ENCODE measurements at places on chromosomes 1 and 21.

DNA sequence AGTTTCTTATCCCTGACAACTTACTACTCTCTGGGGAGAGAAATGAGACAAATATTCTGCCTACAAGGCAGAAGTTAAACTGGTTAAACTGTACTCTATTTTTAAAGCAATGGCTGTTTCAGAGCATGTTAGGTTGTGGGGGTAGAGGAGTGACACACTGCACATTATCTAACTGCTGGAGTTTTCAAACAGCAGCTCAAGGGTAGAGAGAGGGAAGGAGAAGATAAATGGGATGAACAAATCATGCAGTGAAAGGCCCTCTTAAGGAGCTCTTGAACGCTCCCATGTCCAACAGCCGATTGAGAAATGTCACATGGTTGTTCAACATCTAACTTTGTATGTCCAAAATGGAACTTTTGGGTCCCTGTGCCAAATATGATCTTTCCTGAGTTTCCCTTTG is 14.0 kb upstream of the IFI44L start:
- DNase-seq = no peak

DNA sequence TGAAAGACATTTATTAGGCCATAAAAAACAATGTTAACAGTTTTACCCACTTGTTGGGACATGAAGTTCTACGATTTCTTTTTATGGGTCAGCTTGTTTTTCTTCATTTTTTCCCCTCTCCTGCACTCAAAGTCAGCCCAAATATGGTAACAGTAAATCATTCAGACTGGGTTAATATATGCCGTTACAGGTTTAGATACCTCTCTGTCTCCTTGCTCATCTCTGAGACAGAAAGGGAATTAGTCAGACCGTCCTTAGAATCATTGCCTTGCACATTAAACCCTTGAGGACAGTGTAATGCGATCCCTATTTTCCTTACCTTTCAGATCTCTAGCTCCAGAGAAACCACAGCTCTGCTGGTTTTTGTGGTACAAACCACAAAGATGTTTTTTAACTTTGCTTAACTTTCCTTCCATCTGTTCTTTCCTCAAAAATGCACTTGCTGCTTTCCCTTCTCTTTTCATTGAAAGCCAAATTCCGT is 613.3 kb downstream of the PLPP3 start:
- DNase-seq = no peak

- DNase-seq = no peak
Observed at GRCh38 chr1:200139661-200140250, 112.2 kb downstream of the NR5A2 start.

DNA sequence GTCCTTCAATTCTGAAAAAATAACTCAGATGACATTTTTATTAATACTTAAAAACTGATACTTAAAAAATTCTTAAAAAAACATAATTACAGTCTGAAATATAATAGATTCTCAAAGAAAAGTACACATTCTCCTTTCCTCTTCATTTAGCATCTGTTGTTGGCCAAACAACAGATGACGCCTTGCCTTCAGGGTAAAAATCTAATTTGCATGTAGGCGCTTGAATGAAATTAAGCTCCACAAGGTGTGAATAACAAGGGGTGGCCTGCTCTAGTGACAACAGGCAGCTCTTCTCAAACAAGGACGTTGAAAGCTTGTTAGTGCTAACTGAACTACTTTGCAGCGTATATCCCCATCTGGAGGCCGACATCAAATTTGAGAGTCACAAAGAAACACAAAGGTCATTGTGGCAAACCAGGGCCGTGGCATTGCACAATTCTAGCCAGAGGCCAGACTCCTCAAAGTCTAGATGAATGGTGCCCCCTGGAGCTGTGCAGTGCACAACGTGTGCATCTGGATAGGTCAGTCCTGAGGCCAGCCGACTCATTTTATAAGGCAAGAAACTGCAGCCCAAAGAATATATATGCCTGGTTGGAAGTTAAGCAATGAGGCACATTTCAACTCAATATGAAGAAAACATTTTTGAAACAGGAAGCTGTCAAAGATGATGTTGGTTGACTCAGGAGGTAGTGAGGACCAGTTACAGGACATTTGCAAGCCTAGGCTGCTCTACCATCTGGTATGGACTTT is 459.2 kb upstream of the RUNX1 start:
- no peak for DNase-seq

DNA sequence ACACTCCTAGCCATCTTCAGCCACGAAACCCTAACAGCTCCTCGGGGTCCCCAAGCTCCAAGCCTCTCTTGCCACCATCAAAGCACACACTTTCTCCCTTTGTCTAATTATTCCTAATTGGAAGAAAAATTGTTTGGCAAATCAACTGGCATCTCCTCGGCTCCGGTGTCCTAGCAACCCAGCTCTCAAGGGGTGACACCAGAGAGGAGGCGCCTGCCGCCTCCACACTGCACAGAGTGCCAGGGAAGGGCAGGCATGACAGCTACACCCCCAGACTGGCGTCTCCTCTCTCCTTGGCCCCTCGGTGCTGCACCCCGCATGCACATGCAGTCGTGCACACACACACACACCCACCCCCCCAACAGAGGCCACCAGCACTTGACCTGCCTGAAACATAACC is 18.2 kb upstream of the GJB5 start:
- DNase-seq = no peak

GRCh38 chr1:25647863-25648262 is 31.3 kb downstream of the MAN1C1 start:
- DNase-seq = no peak

- DNase-seq = no peak
Observed at GRCh38 chr1:92299477-92300150, 755 bp downstream of the RPAP2 start.

Measured in stimulated activated CD4-positive, alpha-beta T cell treated with anti-CD3 and anti-CD28 coated beads, Interleukin-4, amount 100 ng/mL, for 48 hours (primary cell).